ENCODE measurements at places on chromosomes 12 and 14.

DNA sequence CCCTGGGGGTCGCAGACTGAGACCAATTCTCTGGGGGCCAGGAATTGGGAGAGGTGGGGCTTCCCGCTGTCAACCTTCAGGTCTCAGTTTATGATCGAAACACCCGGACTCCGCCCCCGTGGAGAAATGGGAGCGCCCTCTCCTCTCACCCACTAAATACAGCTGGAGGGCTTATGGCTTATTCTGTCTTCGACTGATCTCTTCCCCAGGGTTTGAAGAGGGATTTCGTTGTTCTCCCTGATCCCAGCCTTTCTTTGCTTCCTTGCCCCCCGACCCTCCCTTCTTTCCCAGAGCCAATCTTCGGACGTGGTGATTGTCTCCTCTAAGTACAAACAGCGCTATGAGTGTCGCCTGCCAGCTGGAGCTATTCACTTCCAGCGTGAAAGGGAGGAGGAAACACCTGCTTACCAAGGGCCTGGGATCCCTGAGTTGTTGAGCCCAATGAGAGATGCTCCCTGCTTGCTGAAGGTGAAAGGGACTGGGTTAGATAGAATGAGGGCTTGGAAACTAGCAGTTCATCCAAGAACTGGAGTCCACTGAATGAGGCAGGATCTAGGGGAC lies 607 bp downstream of the OS9 start:
- no peak for DNase-seq

DNA sequence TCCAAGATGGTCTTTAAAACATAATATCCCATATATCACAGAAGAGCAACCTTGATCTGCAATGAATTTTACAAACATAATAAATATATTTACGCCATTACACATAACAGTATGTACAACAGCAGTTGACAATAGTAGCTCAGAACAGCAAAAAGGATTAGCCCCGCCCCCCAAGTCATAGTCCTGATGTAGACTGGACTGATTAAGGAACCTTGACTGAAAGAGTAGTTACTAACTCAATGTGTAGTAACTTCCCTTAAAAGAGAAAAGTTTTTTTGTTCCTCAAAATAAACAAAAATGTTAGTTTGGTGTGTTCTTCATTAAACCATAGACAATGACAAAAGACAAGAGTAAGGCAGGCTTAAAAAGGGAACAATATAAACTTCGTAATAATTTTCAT lies 44.5 kb downstream of the GTF2A1 start:
- DNase-seq: no peak

DNA sequence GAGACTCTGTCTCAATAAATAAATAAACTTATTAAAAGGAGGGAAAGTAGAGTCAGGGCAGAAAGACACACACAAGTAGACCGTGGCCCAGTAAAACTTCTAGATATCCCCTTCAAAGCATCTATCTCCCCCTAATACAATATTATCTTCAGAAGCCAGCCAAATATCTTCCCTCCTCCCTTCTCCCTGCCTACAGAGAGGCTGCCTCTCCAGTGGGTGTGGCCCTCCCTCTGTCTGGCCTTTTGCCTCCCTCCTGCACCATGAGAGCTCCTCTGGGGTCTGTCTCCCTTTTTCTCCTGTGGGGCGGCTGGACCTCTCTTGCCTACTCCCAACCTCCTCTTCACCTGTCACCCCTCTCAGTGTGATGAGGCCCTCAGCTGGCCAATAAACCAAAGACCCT lies 139.2 kb downstream of the EGLN3 start:
- no peak for DNase-seq

DNA sequence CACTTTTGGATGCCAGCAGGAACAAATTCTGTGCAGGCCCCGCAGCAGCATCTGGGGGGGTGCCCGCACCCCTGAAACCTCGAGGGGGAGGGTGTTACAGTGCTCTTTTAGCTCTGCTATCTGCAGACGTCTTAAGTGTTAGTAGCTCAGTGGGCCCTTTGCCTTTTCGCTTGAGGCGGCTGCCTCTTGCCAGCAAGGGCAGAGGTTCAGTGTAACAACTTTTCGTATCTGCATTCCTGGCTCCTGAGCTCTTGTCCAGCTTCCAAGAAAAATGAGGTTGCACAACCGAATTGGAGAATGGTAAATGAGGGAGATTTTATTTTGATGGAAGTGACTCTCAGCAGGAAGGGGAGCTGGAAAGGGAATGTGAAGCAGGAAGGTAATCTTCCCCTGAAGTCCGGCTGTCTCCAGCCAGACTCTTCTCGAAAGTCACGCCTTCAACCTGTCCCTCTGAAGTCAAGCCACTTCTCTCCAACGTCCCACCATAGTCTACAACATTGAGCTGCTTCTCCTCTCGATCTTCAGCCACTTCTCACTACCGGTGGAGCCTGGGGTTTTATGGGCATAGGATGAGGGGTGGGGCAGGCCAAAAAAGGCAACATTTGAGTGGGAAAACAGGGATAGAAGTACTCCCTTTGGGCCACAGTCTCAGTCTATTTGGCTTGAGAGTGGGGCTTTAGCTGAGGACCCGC lies 17.8 kb downstream of the TAS2R50 start:
- no peak for DNase-seq

Measured in naive B cell (primary cell).